Psoas muscle (tissue), 8 donors: ENCODE measurements at places on chromosomes 12 and 14. TPM values are rescaled to one million over a fixed set of nuclear protein-coding genes. Genes with fewer than 3 reads are reported as not detected.

DNA sequence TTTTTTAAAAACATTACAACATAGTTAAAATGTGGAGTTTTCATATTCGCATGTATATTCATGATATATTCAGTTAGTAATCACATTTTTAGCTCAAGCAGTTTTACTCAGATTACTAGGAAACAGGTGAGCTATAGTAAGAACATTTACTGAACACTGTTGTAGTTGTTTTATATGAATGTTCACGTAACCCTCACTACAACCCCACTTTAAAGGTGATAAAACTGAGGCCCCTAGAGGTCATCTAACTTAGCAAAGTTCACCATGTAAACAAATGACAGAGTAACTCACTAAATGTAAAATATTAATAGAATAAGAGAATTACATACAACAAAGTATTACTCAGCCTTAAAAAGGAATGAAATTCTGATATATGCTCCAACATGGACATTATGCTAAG is 26.0 kb downstream of the RPAP3 start:
- DNase-seq, result no peak

Gene C12orf54
- not detected for polyA plus RNA-seq

DNA sequence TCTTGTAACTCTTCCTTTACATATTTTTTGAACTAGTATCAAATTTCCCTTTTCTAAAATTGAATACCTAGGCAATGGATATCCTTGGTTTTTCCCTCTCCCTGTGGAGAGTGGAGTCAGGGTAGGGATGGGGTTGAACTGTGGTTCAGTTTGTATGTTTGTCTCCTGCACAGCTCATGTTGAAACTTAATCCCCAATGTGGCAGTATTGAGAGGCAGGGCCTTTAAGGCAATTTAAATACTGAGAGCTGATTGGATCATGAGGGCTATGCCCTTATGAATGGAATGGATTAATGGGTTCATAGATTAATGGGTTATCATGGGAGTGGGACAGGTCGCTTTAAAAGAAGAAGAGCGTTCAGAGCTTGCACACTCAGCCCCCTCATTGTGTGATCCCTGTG is 127.2 kb upstream of the RGS6 start:
- DNase-seq, result no peak

DNA sequence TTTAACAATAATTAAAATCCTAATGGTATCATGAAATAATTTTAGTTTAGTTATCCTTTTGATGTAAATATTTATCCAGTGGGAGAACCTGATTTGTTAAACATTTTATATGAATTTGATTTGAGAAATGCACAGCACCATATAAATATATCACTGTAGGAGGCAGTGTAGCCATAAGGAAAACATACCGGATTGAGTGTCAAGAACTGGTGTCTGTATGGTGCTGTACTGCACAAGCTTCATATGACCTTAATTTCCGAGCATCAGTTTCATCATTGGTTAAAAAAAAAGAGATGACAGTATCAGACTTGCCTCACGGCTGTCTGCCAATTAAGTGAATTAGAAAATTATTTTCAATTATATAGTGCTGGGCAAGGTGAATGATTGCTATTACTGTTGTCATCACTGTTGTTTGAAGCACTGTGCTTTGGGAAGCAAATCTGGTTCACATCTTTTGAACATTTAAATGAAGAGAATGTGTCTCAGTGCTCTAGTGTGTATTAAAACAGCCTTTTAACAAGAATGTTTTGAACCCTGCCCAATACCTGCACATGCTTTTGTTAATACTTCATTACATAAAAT is 72.1 kb downstream of the TMTC2 start:
- DNase-seq, result no peak

Gene MAP1LC3B2
- polyA plus RNA-seq, result 9.2 TPM

GRCh38 chr14:30125322-30125979 is 197.8 kb upstream of the PRKD1 start:
- DNase-seq, result no peak

Gene KRT79
- polyA plus RNA-seq, result 0.03 TPM

Gene CD63
- 1,257 TPM for polyA plus RNA-seq

GRCh38 chr12:47079468-47079980 is at the start of the genes AMIGO2 and PCED1B:
Gene AMIGO2 (minus strand): TSS chr12:47079959. CDS start chr12:47079002, 957 bp downstream.
Gene PCED1B (plus strand): TSS chr12:47079621. CDS start chr12:47235064, 155,443 bp downstream.
- peak; percentile 86 for DNase-seq

Gene SELPLG
- polyA plus RNA-seq, result 0.62 TPM

- DNase-seq, result no peak
Observed at GRCh38 chr14:77603031-77603430, 13.4 kb downstream of the SPTLC2 start.

Gene EML5
- polyA plus RNA-seq, result 0.12 TPM

Gene FGF6
- 1.2 TPM for polyA plus RNA-seq

Gene ACRBP
- polyA plus RNA-seq, result not detected

Gene KCNJ8
- polyA plus RNA-seq, result 3.5 TPM

DNA sequence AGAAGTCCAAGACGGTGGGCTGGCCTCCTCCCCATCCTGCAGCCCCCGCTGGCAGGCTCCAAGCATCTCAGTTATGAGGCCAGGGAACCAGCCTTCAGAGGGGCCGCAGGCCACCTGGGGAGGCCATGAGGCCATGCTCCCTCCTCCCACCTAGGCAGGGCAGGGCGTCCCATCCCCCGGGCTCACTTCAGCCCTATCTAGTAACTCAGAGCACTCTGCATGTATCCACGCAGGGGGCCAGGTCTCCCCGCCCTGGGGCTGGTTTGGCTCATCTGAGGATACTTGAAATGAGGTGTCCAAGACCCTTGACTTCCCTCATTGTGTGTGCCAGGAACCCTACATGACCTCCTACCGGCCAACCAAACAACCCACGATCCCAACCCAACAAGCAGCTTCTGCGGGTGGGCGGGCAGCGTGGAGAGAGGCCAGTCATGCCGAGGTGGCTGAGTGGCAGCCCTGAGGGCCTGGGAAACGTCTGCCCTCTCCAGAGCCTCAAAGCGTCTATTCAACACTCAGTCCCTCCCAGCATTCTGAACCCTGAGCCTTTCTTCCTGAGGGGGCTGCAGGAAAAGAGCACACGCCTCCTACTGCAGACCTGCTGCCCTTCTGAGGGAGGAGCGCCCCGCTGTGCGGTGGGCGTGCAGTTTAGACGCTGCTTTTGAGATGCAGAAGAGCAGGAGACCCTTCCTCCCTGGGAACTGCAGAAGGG is 16.8 kb downstream of the ISCA2 start:
- DNase-seq, result peak; percentile 42

DNA sequence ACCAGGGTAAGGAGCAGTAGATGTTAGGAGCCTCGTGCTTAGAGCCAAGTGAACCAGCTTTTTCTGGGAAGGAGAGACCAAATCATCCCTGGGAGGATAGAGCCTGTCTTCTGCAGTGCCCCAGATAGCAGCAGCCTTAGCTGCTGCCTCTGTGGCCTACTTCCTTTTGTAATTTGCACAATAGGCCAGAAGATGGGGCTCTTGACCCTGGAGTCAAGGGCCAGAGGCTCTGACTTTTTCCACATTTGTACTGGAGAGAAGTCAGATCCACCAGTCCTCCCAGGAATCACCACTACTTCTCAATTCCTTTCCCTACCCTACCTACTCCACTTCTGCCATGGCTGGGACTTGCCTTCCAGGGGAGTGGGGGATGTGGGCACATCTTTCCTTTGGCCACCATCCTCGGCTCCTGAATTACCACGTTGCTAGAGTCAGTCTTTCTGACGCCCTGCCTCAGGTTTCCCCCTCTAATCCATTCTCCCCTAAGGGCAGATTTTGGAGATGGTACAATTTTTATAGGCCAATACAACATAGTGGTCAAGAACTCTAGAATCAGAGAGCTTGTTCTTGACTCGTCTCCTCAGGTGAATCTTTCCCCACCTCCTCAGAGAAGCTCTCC is 3.3 kb upstream of the SLC4A8 start:
- DNase-seq, result no peak

Gene PTPRB
- polyA plus RNA-seq, result 7.6 TPM

Gene RNASE2
- polyA plus RNA-seq, result 1.8 TPM

GRCh38 chr12:117359029-117359845 is 2.2 kb downstream of the NOS1 start:
- DNase-seq, result no peak

DNA sequence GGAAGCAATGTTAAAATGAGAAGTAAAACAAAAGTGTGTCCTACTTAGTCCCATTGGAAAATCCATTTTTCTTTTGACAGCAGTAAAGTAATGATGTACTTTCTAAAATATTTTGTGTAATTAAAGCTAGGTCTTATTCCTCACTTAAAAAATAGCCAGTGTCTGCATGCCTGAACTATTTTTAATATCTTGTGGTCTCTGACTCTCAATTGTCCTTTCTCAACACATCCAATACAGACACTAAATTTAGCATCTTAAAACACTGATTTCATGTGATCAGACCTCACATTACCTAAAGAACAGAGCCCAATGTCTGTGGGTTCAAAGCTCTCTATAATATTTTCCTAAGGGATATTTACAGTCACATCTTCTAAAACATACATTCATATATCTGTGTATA is 108.0 kb downstream of the DERA start:
- DNase-seq, result no peak

DNA sequence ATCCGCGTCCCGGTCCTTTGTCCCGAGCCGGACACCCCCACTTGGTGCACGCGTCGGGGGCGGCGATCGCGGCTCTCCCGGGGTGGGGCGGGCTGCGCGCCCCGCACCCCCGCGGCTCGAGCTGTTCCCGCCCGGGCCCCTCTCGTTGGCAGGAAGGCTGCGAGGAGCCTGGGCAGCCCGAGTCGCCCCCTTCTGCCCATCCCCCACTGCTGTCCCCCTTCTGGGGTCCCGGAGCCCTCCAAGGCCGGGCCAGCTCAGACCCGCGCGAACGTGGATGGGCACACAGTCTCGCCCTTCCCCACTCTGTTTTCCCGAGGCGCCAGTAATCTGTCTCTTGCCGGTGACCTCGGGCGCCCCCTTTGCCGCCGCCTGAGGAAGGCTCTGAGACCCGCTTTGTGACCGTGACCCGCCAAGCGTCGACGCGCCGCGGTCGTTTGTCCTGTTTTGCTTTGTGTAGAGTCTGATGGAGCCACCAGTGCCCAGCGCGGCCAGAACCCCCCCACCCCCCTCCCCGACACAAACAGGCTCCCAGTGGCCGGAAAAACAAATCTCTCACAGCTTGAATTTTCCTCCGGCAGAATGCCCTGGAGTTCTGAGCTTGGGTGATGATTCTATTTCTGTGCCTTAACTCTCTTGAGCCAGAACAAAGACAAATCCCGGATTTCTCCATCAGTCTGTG is 610 bp downstream of the C14orf132 start:
- peak; percentile 30 for DNase-seq

Gene FSCB
- polyA plus RNA-seq, result not detected

Gene C3AR1
- 1.4 TPM for polyA plus RNA-seq

- DNase-seq, result no peak
Observed at GRCh38 chr12:52542157-52542556, 10.8 kb downstream of the KRT71 start.

- no peak for DNase-seq
Observed at GRCh38 chr12:131737150-131737827, 26.4 kb downstream of the SFSWAP start.

GRCh38 chr12:120049426-120049825 is 60.4 kb downstream of the BICDL1 start:
- DNase-seq, result no peak

DNA sequence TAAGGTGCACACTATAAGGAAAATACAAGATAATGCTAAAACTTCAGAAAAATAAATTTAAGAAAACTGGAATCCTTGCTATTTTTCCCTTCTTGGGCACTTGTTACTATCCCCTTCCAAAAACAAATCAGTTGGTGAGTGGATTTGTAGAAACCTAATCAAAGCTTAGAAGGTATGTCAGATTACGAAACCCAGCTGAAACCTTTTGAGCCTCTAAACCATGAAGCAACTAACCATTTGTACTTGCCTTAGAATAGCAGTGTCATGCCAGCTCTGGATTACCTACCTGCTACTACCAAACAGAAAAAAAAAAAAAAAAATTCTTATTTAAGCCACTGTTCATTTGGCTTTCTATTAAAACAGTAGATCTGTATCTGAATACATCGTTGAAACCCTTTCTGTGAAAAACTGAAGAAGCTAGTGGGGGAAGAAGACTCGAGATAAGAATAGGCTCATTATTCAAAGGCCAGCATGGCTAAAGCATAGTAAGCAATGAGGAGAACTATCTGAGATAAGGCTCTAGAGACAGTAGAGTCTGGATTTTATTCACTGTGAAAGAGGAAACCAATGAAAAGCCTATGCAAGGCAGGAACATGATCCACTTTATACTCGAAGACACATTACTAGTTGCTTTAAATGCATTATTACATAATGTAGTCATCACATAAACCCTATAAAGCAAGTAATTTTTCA is 30.2 kb downstream of the OSBPL8 start:
- DNase-seq, result no peak

- DNase-seq, result no peak
Observed at GRCh38 chr14:51491036-51491545, 160.6 kb upstream of the FRMD6 start.

GRCh38 chr12:25482625-25483024 is 70.5 kb downstream of the LMNTD1 start:
- DNase-seq, result no peak

Gene TMEM52B
- not detected for polyA plus RNA-seq

GRCh38 chr12:58731096-58731495 is 189.2 kb downstream of the LRIG3 start:
- DNase-seq, result no peak

DNA sequence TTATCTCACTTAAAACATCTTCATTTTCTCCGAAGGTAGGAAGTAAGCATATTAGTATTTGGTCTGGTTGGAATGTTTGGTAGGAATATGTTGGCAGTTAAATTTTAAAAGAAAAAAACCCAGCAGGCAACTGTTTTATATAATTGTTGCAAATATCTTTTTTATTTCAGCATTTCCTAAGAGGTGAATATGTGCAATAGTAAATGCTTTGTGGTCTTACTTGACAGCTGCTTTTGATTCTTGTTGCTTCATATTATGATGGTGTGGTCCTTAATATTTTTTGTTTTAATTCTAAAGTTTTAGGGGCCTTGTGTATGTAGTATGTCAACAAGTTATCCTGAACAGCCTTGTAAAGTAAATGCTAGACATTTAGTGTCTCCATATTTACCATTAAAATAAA is 6.3 kb downstream of the TRAFD1 start:
- DNase-seq, result no peak

GRCh38 chr12:108689314-108690190 is 41.8 kb downstream of the CORO1C start:
- DNase-seq, result no peak

DNA sequence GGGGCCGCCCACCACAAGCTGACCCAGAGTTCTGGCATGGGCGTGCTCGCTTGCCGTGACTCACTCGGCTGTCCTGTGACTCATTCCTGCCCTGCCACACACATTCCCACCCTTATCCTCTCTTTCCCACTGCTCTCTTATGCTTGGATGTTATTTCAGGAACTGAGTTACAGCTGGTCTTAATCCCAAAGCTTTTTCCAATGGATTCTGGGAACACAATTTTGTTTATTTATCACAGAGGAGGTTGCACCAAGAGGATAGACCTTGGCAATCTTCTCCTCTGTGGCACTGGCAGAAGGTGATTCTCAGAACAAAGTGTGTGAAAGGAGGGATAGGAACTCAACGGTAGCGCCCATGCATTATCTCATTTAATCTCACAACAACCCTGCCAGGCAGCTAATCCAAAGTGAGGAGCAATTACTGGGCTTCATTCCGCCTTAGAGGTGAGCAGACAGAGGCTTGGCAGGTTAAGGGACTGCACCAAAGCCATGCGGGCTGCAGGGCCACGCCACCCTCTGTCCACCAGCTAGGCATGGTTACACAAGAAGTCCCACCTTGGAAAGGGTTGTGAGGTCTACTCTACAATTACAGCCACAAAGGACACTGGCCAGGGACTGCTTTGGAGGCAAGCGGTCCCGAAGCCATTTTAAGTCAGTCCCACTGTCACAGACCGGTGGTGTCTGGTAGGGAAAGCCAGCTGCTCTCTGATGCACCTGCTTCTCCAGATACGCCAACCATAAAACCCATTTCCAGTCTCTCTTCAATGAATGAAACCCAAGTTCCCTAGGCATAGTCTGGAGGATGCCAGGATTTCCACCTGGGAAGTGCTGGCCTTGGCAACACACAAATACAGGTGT is 32.9 kb downstream of the SYNE3 start:
- DNase-seq, result peak; percentile 83
